Right cardiac atrium (tissue), 5 donors: ENCODE measurements at places on chromosomes 3 and 15. TPM values are rescaled to one million over a fixed set of nuclear protein-coding genes. Genes with fewer than 3 reads are reported as not detected.

NANOGP8 gene
- total RNA-seq, result not detected

MBNL1 gene
- total RNA-seq, result 142 TPM

CYP8B1 gene
- total RNA-seq, result 0.14 TPM

GOLGA8O gene
- total RNA-seq, result 2.4 TPM

IGSF10 gene
- total RNA-seq, result 15.5 TPM

HHATL gene
- total RNA-seq, result 554 TPM

TEX9 gene
- total RNA-seq, result 1.6 TPM
